Stimulated activated CD8-positive, alpha-beta memory T cell treated with anti-CD3 and anti-CD28 coated beads, Interleukin-2, amount 100 ng/mL, for 1 hour (primary cell): ENCODE measurements at places on chromosomes 4 and X.

DNA sequence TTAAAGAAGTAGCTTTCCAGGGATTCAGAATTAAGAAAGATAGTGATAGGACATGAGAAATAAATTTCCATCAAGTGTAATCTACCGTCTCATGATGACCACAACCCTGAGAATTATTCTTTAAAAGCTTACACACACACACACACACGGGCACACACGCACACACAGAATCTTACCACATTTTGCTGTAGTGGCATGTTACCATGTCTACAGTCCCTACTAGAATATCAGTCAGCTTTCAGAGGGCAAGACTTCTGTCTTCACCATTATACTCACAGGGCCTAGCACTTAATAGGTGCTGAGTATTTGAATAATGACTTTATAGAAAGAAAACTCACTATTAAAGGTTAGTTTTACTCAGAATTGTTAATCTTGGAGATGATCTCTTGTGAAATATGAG, 15.4 kb downstream of the CMC4 start:
- DNase-seq, result no peak

DNA sequence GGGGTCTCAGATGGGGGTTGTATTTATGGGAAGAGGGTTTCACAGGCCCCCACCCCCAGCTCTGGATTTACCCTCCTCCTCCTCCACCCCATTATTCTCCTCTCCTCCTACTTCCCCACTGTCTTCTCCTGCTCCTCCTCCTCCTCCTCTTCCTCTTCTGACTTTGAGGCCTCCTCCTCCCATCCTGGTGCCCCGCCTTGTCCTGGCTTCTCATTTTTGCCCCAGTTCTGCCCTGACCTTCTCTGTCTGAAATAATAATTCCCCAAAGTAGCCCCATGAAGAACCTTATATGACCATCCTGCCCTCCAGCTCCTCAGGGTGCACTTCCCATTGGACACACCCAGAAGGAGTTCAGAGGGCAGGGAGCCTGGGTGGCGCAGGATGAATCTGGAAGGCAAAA, 351.4 kb upstream of the GATB start:
- DNase-seq, result no peak

- DNase-seq, result no peak
These were observed 25.6 kb downstream of the TXK start for GRCh38 chr4:48108309-48109073.

DNA sequence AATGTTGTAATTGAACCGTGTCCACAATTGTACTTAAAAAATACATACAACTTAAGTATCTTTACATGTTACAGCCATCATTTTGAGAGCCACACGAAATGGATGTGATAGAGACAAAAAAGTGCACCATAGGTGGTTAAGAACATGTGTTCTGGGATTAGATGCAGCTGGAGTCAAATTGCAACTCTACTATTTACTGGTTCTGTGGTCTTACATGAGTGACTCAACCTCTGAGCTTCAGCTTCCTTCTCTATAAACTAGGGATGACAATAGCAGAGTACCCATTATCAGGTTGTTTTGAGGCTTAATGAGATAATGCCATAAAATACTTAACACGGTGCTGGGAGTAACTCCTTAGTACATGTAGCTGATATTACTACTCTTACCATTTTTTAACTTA, 130.4 kb downstream of the IDS start:
- DNase-seq, result no peak

- no peak for DNase-seq
These were observed 25.5 kb downstream of the HPGD start for GRCh38 chr4:174496631-174497432.

DNA sequence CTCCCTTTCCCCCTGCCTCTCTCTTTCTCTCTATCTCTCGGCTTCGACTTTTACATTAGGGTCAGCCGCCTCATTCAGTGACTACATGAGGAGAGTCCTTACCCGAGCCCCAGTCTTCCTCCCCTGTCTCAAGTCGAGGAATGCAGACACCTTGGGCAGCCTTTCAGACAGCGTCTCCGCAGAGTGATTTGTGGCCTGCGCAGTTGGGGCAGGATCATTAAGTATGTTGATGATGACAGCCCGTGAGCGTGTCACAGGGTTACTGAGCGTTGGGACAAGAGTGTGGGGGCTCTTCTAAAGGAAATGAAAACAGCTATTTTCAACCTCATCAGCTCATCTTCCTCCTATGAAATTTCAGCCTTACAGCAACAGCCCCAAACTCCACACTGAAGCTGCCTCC, 312.1 kb upstream of the GATB start:
- DNase-seq, result no peak

DNA sequence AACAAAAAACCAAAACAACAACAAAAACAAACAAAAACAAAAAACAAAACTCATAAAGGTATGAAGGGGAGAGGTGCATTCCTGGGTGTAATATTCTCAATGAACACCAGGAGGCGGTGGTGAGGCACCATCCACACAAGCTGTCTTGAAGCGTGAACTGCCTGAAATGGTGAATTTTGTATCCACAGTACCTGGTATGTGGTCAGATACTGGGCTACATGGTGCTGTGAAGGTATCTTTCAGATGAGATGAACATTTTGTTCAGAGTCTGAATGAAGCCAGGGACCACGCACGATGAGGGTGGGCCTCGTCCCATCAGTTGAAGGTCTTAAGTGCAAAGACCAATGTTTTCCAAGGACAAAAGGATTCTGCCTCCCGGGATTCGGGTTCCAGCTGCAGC, 58.5 kb downstream of the ASMT start:
- DNase-seq, result no peak

DNA sequence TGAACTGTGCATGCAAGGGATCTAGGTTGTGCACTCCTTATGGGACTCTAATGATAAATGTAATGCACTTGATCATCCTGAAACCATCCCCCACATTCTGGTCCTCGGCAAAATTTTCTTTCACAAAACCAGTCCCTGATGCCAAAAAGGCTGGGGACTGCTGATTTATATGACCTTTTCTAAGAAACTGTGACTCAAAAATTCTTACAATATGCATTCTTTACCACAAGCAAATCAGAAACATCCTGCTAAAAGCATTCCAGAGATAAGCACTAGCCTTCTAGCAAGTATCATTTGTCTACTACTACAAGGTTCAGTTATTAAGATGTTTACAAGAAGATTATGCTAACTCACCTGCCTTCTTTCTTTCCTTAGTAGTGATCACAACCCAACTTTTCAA, 166.5 kb upstream of the PCDH7 start:
- DNase-seq, result no peak

GRCh38 chrX:136453114-136453513, 34.6 kb upstream of the BRS3 start:
- DNase-seq, result no peak

DNA sequence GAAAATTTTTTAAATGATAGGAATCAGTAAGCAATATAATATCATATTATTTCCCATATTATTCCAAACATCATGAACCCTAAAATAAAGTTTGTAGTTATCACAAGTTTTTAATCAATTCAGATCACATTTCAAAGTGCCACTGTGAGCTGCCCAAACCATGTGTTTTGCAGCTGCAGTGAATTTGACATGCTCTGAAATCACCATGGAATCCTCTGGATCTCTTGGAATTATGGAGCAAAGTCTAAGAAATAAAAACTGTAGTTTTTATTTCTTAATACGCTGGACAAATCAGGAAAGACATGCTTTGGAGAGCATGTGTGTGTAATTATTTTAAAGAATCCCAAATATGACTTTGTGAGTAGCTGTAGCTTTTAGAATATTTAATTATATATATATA, 262.7 kb downstream of the ANKRD50 start:
- no peak for DNase-seq

- DNase-seq, result no peak
These were observed 215.9 kb downstream of the LRBA start for GRCh38 chr4:150799207-150799606.

- no peak for DNase-seq
These were observed 146.7 kb upstream of the FAM9B start for GRCh38 chrX:9180623-9181022.

- no peak for DNase-seq
These were observed 87.3 kb downstream of the SHISA3 start for GRCh38 chr4:42484630-42485029.

DNA sequence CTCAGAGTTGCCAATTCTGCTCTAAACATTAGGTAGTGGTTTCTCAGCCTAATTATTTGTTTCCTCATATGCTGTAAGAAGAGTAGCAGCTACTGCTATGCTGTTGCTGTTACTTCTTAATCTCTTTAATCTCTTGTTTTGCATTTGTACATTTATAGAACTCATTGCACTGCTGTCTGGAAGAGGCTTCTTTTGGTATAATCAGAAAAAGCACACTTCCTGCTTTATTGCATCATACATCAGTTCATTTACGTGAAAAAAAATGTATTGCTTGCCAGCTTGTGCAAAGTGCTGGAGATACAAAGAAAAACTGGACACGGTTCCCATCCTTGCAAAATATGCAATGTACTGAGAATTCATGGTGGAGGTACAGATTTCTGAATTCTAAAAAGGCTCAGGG, 332.0 kb downstream of the GRXCR1 start:
- no peak for DNase-seq

- no peak for DNase-seq
These were observed 296.9 kb downstream of the DCHS2 start for GRCh38 chr4:154194649-154195048.

DNA sequence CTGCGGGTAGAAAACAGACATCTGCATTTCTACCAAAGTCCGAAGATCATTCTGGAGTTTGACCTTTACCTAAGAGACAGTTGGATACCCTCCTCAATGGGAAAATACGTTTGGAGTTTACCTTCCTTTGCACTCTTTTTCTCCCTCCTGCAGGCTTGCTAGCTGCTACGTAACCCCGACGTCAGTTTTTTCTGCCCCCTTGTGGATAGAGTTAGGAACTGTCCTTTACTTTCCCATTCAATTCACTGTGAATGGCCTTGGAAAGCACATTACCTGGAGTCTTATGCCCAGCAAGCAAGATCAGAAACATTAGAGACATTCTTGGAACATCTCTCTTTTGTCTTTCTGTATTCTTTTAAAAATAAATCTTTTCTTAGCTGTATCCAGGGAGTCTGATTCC, 250.7 kb downstream of the NAP1L3 start:
- DNase-seq, result no peak

GRCh38 chr4:169059306-169060211, 49.5 kb upstream of the CBR4 start:
- no peak for DNase-seq

DNA sequence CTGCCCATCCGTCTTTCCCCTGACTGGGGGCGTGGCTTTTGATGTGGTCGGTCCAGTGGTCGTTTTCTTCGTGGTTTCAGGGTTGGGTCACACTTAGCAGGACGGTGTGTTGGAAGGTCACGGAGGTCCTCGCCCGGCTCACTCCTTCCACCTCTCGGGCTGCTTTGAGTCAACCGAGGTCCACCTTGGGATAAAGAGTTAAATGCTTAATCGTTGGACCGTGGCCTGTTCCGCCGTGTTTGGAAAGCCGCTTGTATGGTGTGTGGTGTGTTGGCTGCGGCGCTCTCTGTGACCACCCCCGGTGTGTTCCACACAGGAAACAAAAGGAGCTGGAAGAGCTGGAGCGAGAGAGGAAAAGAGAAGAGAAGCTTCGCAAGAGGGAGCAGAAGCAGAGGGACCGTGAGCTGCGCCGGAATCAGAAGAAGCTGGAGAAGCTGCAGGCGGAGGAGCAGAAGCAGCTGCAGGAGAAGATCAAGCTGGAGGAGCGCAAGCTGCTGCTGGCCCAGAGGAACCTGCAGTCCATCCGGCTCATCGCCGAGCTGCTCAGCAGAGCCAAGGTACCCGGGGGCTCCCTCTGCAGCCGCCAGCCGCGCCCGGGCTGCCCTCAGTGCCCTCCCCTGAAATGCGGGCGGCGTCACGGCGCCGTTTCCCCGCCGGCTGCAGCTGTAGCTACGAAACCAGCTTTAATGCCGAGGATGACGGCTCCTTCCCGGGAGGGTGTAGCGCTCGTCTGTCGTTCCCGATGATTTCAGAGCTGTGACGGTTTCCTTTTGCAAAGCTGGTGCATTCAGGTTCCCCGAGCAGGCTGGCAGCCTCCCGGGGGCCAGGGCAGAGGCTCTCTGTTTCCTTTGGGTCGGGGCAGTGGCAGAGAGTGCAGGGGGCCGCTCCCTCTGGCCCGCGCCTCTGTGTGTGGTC, 7.7 kb downstream of the AKAP17A start:
- no peak for DNase-seq

DNA sequence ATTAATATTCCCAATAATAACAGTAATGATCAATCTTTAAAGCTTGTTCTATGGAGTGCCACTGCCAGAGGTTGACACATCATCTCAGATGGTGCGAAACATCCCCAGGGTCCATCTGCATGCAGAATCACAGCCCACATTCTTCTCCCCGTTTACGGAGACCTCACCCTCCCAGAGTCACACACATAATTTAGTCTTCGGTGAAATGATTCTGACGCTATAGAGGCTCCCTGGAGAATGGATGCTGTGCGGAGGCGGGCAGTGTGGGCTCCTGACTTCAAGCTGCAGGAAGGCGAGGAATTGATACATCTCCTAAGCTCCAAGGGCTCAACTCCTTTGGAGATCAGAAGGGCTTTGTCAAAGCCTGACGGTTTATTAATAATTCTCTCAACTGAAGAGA, 11.0 kb upstream of the ARHGAP36 start:
- no peak for DNase-seq

DNA sequence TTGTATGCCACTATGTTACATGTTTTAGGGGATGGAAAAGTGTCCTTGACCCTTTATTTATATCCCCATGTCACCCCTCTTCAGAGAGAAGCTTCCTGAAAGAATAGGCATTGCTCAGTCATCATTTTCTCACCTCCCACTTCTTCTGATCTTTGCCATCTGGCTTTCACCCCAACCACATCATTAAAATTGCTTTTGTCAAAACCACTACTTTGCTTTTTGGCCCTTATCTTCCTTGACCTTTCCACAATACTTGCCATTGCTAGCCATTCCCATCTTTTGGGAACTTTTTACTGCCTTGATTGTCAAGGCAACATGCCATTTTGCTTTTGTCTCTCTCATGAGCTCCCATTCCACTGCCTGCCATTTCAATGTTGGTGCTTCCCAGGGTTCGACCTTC, 14.9 kb upstream of the FAM9B start:
- DNase-seq, result no peak

DNA sequence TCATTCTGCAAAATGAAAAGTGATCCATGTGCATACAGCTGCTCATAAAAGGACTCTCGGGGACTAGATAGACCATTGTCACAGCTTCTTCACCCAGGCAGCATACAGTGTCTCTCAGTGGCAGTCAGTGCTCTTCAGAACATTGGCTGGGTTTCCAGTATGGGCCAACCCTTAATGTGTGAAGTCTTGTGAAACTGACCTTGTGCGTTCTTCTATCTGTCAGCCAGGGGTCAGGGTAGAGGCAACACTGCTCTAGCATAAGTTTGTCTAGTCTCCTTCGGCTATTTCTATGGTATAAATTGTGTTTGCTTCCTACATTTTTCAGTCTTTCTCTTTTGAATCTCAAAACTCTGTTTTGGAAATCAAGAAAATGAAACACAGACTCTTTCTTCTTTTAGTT, 37.0 kb upstream of the SMIM31 start:
- no peak for DNase-seq
